ENCODE measurements at places on chromosomes 16 and 17.

- DNase-seq = no peak
Measured at GRCh38 chr16:64397042-64397441, 724.8 kb downstream of the CDH11 start.

DNA sequence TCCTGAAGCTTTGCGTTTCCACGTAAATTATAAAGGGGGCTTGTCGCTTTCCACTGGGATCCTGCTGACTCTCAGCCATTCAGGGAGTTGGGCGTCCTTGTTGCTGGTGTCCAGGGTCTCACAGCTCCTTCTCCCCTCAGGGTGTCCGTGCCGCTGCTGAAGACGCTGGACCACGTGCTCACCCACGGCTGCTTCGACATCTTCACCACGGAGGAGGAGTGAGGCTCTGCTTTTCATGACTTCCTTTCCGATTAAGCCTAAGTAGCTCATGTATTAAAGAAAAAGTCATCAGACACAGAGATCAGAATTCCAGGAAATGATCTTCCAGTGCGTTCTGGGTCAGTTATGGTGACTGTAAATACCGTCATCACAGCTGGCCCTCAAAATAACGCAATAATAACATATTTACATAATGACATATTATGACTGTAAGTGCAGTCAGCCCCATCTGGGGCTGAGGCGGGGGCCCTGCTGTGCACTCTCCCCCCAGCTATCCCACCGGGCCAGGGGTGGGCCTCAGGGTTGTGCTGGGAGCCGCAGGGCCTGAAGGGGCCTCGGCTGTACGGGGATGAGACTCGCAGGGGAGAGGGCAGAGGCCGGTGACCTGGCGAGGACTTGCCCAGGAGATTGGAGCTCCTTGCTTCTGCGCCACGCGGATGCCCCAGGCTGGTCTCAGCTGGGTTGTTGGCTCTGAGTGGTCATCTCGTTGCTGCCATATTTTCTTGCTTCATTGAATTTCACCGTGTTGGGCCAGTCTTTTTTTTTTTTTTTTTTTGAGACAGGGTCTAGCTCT lies 92.9 kb upstream of the ZNF750 start:
- no peak for DNase-seq

DNA sequence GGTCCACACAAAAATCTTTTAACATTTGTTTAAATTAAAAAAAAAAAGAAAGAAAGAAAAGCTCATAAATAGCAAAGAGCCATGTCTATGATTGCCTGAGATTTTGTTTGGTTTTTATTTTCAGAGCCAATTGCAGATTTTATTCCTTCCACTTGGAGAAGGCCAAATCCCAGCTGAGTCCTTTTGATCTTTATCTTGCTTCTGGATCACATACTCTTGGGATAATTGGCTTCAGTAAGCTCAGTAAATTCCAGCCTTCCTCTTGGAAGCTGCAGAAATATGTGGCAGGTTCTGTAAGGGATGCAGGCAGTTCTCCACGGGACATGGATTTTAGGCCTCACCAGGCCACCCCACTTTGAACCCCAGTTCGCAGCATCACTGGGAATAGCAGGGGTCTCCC lies 63.3 kb upstream of the TMC5 start:
- no peak for DNase-seq

- DNase-seq = no peak
Measured at GRCh38 chr17:77450742-77451244, 310.0 kb downstream of the SEC14L1 start.

GRCh38 chr17:66727634-66728570 lies 107.0 kb upstream of the CACNG5 start:
- DNase-seq = peak; percentile 73

DNA sequence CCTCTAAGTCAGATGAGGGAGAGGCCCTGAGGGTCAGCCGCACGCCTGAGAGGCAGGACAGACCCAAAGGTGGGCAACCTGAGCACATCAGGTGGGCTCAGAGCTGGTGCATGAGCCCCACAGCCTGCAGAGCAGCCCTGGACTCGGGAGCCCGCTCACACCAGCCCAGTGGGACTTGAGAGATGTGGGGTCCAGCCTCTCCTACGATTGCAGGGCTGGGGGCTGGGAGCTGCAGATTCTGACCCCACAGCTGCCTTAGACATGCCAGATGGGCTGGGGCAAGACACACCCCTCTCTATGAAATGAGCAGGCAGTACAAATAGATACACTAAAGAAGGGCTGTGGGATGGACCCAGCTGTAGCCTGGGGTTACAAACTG lies 77.1 kb upstream of the RBL2 start:
- DNase-seq = no peak

- DNase-seq = no peak
Measured at GRCh38 chr17:65593092-65593854, 31.8 kb upstream of the AXIN2 start.

DNA sequence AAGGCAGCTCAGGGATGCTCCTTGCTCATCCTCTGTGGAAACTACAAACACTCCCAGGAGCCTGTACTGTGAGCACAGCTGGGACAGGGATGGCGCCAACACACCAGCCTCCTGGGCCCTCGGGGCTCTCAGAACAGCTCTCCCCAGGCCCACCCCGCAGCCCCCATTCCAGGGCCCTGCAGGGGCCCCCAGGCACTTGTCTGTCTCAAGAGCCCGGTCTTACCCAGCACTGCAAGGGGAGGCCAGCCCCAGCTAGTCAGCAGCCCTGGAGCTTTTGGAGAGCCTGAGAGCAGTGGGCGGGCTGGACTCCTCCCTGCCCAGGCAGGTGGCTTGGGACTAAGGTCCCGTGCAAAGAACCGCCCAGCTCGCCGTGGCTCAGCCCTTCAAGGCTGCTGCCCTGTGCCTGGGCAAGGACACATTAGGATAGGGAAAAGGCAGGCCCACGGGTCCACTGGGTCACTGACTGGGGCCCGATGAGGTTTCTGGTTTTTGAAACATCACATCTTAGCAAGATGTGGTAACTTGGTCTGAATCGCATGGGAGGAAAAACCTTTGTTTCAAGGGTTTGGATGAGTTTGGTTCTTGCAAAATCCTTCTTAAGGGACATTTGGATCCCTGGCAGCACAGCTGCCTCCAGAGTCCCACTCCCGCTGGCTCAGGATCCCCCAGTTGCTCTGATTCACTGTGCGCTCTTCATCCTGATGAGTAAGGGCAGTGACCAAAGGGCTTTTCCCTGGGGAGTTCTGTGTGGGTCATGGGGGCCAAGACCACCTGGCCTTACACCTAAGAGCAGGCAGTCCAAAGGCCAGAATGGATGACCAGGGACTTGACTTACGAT lies 2.8 kb downstream of the DNASE1L2 start:
- DNase-seq = no peak

GRCh38 chr16:4733747-4734062 lies 366 bp downstream of the ANKS3 start:
- DNase-seq = no peak

- no peak for DNase-seq
Measured at GRCh38 chr16:58530179-58530578, 14.9 kb downstream of the SETD6 start.

Measured in NCI-H1105 (cell line).